Globus pallidus (tissue), 1 donor: ENCODE measurements at places on chromosomes 3 and 15.

- DNase-seq = no peak
Observed at GRCh38 chr15:81506071-81506470, 132.1 kb upstream of the TMC3 start.

DNA sequence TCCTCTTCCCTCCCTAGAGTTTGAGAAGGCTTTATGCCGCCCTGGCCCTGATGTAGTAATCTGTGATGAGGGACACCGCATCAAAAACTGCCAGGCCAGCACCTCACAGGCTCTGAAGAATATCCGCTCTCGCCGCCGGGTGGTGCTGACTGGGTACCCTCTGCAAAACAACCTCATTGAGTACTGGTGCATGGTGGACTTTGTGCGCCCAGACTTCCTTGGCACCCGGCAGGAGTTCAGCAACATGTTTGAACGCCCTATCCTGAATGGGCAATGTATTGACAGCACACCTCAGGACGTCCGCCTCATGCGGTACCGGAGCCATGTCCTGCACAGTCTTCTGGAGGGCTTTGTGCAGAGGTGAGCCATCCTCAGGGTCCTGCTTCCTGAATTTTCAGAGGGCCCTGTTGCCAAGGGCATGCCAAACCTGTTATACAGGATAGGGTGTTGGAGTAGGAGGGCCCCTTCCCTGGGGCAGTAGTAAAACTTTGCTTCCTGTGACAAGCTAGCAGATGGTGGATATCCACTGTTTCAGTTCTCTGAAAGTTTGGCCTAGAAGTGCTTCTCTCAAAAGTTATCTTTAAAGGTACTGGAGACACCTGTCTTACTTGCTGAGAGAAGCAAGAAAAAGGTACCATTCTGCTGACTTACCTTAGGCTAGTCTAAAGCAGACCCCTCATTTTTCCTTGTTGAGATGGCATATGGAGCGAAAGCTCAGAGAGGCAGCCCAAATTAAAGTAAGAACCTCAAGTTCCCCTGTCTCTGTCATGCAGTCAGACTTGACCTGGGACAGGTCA is 33.7 kb upstream of the TEX264 start:
- DNase-seq = no peak

DNA sequence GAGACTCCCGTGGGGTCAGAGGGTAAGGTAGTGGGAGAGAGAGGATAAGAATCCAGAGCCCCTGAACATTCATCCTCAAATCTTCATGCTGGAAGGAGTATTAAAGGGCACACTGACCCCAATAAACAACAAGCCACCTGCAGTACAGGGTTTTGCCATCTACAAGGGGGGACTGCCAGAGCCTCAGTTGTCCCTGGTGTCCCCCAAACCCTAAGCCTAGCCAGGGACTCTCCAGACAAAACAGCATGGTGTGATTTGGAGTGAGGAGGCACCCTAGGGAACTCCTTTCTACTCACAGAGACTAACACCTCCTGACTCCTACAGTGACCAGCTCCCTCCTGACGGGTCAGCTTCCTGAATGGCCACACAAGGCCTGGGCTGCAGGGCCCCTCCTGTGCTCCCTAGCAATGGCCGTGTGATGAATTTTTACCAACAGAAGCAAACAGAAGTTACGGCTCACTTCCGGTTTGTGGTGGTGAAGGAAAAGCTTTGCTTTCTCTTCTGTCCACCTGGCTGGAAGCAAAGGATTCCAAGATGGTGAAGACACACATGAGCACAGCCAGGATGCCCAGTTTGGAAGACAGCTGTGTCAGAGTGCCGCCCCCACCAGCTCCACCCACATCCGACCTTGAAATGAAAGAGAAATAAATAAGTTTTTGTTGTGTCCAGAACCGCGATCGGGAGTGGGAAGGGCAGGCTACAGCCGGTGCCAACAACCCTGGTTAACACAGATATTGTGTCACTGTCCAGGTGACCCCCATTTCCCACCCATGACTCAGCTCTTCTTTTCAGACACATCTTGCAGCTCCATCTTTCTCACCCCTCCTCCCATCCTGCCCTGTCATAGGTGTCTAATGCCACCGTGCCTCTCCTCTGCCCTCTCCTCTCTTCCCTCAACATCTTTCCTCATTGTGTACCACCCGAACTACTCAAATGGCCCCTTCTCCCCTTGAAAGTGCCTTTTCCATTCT is 69.6 kb upstream of the ATP13A3 start:
- no peak for DNase-seq

DNA sequence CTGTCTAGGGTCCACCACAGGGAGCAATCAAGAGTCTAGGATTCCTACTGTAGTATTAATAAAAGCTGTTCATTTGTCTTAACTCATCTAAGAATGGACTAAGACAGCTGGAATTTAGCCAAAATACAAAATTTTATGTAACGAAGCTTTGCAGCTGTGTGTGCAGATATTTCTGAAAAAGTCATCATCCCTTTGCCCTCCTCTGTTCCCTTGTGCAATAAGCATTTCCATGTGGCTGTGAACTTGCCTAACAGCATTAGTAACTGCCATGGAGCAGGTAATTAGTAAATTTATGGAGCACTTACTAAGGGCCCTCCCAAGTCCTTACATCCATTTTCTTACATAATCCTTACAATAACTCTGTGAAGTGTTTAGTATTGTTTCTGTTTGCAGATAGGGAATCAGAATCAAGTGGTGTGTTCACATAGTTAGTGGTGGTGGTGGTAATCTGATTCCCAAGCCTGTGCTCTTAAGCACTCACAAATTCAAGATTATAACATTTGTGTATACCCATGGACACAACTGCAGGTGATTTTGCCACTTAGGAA is 114.5 kb downstream of the RARB start:
- no peak for DNase-seq

DNA sequence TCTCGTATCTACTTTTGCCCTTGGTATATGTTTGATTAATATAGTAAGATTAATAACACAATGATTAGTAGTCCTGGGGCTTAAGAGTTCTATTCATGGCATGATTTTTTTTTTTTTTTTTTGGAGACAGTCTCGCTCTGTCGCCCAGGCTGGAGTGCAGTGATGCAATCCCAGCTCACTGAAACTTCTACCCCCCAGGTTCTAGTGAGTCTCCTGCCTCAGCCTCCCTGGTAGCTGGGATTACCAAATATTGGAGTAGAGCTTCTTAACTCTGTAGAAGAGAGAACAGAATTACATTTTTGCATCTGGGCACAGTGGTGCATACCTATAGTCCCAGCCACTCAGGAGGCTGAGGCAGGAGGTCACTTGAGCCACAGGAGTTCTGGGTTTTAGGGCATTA is 58.9 kb downstream of the RAB7A start:
- no peak for DNase-seq

- no peak for DNase-seq
Observed at GRCh38 chr3:48140936-48141603, 47.1 kb downstream of the CDC25A start.

GRCh38 chr15:29533647-29534046 is 264.0 kb upstream of the NSMCE3 start:
- DNase-seq = no peak

- DNase-seq = no peak
Observed at GRCh38 chr3:125014570-125015179, 41.1 kb downstream of the HEG1 start.
